HS-27A (cell line): ENCODE measurements at places on chromosomes 2 and 18.

DNA sequence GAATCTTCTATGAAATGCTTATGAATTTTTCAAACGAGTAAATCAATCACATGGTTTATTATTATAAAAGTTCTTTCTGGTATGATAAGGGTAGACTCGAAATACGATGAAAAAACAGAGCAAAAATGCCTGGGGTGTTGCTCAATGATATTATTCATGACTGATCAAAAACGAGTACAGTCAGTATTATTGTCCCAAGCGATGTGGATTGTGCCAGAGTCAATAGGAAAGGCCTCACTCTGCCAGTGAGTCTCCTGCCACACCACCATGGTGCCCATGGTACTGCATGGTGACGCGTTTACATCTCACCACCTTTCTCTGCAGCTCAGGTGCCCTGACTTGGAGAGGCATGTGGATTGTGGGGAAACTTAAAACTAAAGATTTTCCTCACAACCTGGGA is 58.5 kb downstream of the KCTD1 start:
- DNase-seq: no peak

- no peak for DNase-seq
Measured at GRCh38 chr18:76452357-76452756, 42.7 kb downstream of the ZNF516 start.

DNA sequence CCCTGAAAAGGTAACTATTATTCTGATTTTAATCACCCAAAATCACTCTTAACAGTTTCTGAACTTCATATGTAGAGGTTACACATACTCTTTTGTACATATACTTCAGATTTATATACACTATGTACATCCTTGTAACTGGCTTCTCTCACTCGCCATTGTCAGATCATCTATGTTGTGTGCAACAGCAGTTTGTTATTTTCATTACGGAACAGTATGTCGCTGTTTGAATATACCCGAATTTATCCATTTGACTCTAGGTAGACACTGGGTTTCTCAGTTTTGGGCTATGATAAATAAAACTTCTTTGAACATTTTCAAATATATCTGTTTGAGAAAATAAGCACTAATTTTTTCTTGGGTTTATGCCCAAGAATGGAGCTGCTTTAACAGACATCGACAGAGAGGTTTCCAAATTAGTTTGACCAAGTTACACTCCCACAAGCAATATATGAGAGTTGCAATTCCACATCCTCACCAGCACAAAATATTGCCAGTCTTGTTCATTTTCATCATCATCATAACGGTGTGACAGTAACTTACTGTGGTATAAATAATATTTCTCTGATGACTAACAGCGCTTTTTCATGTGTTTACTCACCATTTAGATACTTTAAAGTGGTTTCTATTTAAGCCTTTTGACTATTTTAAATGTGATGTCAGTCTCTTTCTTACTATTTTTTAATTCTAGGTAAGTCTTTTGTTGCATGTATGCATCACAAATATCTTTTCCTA is 80.9 kb downstream of the SMC6 start:
- peak; percentile 48 for DNase-seq

GRCh38 chr2:12778811-12779579 is 62.3 kb downstream of the TRIB2 start:
- DNase-seq: no peak

GRCh38 chr18:33135951-33136660 is 304.4 kb downstream of the CCDC178 start:
- DNase-seq: no peak

GRCh38 chr2:226544596-226545210 is 254.9 kb downstream of the IRS1 start:
- peak; percentile 8 for DNase-seq

GRCh38 chr2:212539072-212539880 is 674 bp upstream of the ERBB4 start:
- DNase-seq: no peak

GRCh38 chr18:26419746-26420145 is 128.6 kb downstream of the KCTD1 start:
- no peak for DNase-seq

- no peak for DNase-seq
Measured at GRCh38 chr2:174717273-174717672, 47.0 kb downstream of the CHRNA1 start.

GRCh38 chr2:146939991-146940685 is 904.7 kb upstream of the ACVR2A start:
- no peak for DNase-seq

DNA sequence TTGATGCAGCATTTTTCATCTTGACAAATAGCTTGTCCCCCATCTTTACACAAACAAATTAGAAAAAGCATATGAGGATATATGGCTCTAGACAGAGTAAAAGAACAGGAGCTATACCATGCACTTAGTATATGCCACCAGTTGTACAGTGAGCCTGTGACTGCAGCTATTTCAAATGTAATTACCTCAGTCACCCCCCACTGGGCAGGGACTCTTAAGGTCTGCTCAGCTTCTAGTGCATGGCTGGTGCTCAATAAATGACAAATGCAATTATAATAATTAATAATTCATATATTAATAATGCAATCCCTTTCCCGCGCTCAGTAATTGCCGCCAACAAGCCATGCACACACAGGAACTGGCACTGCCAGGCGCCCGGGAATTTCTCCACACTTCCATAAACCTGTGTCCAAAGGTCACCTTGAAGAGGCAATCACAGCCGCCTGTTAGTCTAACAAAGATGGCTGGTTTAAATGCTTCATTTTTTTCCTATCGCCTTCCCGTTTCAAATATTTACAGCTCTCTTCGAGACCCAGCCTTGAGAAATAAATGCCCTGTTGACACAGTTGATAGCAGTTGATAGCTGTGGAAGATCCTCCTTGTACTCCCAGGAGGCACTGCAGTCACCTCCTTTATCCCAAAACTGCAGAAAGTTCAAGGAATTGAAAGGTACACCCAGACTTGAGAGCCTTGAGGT is 156.6 kb downstream of the INO80D start:
- DNase-seq: no peak

- peak; percentile 54 for DNase-seq
Measured at GRCh38 chr18:23225503-23225902, 90.2 kb downstream of the CABLES1 start.

DNA sequence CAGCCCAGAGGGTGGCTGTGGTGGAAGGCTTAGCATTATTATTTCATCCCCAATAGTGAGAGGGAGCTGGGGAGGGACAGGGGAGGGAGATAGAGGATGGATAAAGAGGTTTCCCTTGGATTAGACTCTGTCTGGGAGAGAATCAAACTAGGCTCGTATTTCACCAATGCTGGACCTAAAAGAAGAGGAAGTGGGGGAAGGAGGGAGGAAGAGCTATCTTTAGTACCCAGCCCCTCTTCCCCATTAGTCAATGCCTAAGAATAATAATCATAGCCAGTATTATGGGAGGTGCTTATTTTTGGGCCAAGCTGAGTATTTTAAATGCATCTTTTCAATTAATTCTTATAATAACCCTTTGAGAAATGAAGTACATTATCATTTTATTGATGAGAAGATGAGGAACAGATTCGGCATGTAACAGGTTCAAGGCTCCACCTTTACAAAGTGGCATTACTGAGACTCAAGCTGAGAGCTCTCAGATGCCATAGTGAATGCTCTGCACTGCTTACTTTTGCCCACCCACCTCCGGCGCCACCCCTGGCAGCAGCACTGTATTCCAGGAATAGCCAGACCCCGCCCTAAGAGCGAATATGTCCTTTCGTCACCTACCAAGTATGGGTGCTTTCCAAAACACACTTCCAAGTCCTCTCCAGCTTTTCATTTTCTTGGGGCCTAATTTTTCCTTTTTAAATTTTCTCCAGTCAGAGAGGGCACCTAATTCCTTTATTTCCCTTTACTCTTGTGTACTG is 21.0 kb downstream of the PAX8 start:
- DNase-seq: no peak

- DNase-seq: no peak
Measured at GRCh38 chr2:186732843-186733242, 39.0 kb downstream of the FAM171B start.

- DNase-seq: no peak
Measured at GRCh38 chr2:96564026-96564425, 27.5 kb downstream of the ARID5A start.

DNA sequence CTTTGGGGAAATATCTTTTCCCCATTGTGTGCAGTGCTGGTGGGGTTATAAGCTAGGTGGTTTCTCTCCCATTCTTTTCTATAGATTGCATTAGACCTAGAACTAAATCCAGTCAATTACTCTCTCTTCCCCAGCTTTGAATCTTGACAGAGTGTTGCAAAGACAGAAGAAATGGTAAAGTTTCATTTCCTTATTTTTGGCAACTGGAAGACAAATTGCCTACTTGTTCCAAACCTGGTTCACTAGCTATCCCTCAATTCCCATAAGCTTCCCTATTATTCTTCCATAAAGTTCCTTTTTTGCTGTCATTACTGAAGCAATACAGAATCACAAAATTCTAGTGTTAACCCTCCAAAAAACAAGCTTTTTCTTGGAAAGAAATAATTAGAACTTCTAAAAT is 94.0 kb upstream of the ITGA4 start:
- DNase-seq: no peak

DNA sequence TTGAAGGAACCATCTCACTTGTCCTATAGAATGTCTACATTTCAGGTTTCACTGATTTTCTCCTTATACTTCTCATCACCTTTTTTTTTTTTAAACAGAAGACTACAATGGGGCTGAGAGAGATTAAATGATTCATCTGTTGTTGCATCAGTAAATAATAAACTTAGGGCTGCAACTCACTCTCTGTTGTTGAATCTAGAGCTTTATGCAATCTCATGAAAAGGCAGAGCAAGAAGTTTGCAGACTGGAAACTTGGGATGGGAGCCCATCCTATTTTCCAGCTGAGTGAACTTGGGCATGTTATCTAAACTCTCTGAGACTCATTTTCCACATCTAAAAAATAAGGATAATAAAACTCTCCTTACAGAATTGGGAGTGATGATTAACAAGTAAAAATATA is 58.4 kb downstream of the PDE1A start:
- DNase-seq: no peak

DNA sequence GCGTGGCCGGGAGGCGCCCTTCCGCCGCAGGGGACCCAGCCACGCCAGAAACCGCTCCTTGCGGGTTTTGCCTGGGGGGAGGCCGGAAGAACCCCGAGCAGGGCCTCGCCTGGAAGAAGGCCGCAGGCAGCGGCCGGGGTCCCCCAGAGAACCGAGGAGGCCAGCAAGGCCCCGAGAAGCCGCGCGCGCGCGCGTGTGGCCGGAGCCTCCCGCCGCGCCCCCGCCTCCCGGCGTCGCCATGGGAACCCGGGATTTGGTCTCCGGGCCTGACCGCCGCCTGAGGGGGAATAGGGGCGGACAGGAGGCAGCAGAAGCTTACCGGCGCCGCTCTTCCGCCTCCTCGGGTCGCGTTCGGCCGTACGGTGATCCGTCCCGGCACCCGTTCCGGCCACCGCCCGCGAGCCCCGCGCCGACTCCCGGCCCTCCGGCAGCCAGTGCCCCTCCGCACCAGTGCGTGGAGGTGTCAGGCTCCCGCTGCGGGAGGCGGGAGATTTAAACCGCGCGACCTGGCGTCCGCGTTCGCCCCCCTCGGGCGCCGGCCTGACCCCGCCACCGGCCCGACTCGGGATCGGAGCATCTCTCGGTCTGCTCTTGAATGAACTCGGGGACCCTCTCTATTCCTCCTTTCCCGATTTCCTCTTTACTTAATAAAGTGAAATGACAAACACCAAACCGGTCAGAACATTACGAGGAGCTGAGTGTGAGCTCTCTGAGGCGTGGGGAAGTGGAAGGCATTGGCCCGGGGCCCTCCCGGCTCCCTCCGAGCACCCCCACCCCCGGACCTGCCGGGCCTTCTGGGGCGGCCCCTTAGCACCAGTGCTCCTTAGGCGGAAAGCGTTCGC is at the start of gene ICA1L:
TSS of gene ICA1L (minus strand) at position 467 of the 842 bp plus-strand sequence. CDS start 42,757 bp downstream, outside the sequence.
- DNase-seq: peak; percentile 2

- DNase-seq: no peak
Measured at GRCh38 chr18:46705521-46705920, 48.5 kb upstream of the LOXHD1 start.

- DNase-seq: no peak
Measured at GRCh38 chr2:95799892-95800291, 191.7 kb downstream of the ANKRD36C start.

- no peak for DNase-seq
Measured at GRCh38 chr2:100857915-100858314, 38.0 kb downstream of the NPAS2 start.

DNA sequence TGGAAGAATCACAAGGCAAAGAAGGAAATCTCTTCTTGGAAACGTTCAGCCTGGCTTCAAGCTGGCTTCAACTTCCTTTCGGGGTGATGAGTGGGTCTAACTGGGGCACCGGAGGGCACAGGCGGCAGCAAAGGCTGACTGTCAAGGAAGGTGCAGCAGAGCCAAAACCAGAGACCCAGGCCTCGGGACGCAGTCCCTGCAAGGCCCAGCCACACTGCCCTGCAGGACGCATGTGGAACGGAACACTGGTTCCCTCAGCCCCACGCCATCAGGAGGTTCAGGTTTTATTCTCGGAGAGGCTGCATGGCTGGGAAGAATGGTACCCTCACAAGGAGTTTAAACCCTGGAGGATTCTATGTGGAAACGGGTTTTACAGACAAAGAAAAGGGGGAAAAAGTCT is 165.5 kb downstream of the HDAC4 start:
- DNase-seq: no peak

- no peak for DNase-seq
Measured at GRCh38 chr18:12478269-12479047, 70.7 kb downstream of the PRELID3A start.

GRCh38 chr2:238945433-238946150 is 97.7 kb downstream of the TWIST2 start:
- DNase-seq: no peak

- no peak for DNase-seq
Measured at GRCh38 chr2:230775737-230776136, 63.1 kb downstream of the CAB39 start.

DNA sequence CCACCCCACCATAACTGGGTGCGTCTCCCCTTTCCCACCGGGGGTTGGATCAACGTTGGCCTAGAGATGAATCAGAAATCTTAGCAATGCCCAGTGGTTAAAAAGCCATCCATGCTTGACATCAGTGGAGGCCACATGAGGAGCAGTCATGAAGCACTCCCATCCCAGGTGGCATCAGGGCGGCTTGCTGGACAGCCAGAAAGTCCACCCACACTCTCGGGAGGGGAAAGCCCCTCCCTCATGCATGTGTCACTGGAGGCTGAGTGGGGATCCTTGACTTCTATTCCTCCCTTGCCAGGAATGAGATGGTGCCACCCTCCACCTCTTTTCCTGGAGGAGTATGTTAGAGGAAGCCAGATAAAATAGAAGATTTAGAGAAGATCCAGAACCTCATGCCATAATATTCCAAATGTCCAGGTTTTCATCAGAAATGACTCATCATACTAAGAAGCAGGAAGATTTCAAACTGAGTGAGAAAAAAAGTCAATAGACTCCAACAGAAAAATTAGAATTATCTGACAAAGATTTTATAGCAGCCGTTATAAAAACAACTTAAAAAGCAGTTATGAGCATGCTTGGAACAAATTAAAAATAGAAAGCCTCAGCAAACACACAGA is 507.1 kb upstream of the ID2 start:
- DNase-seq: no peak

DNA sequence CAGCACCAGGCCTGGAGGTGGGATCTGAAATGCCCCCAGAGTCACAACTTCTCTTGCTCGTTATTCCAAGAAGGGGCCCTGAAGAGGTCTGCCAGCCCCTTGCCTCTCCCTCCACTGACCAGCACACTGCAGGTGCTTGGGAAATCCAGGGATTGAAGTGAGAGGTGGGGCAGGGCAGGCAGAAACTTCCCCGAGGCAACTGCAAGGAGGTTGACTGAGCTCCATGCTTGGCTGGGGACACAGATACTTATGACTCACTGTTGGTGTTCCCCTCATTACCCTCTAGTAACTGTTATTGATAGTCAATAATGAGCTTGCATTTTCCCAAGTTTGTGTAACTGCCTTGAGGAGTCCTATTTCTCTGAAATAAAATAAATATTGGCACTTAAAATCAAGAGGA is 47.5 kb downstream of the MARCO start:
- no peak for DNase-seq
